Frontal cortex (tissue), 4 donors: ENCODE measurements at places on chromosomes 11 and 22.
A peak's percentile ranks its signal among the peaks of the same experiment; 100 is the strongest.

DNA sequence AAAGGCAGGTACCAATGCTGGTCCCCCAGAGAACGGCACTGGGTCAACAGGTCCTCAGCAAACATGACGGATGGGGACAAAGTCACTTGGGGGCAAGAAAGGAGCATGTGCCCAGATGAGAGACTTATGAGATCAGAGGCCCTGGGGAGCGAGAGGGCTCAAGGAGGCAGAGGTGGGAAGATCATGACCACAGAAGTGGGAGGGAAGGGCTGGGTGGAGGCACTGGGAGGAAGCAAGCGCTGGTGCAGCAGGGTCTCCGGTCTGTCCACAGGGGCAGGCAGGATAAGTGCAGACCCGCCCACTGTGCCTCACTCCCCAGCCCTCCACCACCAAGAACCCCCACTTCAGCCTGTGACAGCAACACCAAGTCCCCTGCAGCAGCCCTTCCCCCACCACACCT, 10.9 kb downstream of the ELFN2 start:
- no peak for DNase-seq

DNA sequence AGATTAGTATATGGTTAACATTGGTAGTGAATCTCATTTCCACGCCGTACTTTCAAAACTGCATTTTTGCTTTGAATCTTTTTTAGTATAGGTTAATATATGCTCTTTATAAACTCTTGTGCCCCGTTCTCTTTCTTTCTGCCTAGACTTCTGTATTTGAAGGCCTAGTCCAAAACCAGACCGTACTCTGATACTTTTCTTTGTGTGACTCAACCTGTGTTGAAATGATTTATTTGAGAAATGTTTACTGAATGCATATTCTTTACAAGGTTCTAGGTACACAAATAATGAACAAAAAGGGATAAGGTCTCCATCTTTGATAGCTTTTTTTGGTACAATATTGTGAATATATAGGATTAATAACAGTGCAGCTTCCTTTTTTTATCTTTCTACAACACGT, 68.3 kb downstream of the HIPK3 start:
- no peak for DNase-seq

DNA sequence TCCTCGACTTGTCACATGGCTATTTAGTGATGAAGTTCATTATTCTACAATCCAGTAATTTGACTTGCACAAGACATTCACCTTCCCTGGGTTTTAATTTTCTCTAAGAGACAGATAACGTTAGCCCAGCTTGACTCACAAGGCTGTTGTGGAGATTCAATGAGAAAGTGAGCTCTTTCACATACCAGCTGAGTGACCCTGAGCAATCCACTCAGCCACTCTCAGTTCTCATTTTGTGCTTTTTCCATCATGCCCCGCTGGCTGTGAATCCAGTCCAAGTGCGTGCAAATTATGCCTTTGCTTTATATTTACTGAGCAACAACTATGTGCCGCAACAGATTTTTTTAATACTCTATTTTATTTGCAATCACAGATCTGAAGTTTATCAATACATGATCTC, 176.5 kb downstream of the LARGE1 start:
- DNase-seq = no peak

GRCh38 chr22:22424210-22424800, 84.2 kb downstream of the ZNF280B start:
- no peak for DNase-seq

DNA sequence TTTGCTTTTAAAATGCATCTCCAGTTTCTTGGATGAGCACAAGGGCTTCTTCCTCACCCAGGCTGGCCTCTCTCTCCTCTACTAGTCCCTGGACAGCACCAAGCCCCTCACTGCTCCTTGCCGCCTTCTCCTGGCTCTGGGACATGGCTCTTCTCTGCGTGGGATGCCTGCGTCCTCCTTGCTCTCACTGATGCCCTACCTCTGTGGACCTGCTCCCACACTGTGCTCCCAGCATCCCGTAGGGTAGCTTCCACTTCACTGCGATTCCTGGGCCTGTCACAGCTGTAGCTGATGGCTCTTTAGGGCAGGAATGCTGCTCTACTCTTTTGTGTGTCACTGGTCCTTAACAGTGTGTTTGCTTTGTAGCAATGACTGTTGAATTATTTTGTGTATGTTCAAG, 136.3 kb downstream of the SNX19 start:
- no peak for DNase-seq

DNA sequence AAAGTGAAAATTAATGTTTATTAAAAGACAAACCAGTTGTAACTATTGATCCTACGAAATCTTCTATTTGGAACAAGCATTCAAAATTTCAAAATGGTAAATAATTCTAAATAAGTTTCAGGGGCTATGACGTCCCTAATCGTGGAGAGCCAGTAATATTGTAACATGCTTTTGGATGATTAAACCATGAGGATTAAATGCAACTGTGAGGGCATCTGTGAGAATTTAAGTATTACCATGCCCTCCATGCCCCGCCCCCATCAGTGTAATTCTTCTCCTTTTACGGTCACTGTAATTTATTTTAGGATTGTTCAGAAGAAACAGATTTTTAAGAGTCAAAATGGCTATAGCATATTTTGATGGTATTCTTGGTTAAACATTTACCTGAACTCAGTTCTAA, 133.2 kb downstream of the APOL5 start:
- DNase-seq = no peak

DNA sequence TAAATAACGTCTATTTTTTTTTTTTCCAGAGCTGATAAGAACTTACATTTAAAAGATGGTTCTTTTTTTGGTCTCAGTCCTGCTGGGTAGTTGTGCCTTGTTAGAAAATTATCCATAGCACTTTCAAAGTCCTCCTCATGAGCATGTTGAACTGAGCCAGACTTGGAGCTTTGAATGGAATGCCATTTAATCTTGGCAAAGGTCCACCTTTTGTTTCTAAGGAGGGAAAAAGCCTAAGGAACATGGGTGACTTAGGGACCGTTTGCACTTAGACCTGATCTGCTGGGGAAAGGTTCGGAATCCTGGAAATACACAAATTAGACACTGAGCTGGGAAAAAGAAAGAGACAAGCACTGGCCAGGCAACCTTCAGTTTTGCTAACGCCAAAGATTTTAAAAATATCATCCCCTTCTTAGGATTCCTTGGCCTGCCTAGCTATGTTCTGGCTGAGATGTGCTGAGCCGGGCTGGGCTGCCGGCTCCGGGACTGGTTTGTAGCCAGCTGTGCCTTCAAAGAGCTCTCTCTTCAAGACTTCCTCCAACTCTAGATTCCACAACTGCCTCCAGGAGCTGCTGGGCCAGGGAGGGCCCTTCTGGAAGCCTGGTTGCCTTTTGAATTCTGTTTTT, 67.4 kb downstream of the ENDOD1 start:
- DNase-seq = no peak

GRCh38 chr11:72831521-72832300, 17.5 kb downstream of the ATG16L2 start:
- peak; percentile 79 for DNase-seq

GRCh38 chr11:31259797-31260196, 109.7 kb downstream of the DCDC1 start:
- DNase-seq = no peak

DNA sequence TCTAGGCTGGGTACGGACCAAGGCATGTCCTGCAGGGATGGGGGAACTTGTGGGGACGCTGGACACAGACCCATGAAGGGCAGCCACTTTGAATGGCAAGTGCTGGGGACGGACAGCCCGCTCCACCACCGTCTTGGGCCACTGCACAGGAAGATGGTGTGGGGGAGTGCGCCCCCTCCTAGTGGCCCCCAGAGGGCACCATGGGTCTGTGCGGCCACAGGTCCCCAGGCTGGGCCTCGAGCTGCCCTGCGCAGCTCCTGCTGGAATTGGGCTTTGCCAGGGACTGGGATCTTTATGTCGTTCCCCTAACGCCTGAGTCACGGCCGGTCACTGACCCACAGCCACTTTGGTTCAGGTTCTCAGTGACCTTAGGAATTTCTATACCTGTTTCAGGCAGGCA, 44.4 kb downstream of the NAT10 start:
- DNase-seq = no peak

GRCh38 chr11:3775736-3776406, 21.5 kb downstream of the NUP98 start:
- DNase-seq = no peak

GRCh38 chr11:119297938-119298337, 19.0 kb downstream of the MCAM start:
- no peak for DNase-seq

GRCh38 chr11:86152006-86152862, 83.3 kb upstream of the PICALM start:
- DNase-seq = no peak

GRCh38 chr11:9525116-9525515, 48.4 kb upstream of the WEE1 start:
- DNase-seq = no peak

DNA sequence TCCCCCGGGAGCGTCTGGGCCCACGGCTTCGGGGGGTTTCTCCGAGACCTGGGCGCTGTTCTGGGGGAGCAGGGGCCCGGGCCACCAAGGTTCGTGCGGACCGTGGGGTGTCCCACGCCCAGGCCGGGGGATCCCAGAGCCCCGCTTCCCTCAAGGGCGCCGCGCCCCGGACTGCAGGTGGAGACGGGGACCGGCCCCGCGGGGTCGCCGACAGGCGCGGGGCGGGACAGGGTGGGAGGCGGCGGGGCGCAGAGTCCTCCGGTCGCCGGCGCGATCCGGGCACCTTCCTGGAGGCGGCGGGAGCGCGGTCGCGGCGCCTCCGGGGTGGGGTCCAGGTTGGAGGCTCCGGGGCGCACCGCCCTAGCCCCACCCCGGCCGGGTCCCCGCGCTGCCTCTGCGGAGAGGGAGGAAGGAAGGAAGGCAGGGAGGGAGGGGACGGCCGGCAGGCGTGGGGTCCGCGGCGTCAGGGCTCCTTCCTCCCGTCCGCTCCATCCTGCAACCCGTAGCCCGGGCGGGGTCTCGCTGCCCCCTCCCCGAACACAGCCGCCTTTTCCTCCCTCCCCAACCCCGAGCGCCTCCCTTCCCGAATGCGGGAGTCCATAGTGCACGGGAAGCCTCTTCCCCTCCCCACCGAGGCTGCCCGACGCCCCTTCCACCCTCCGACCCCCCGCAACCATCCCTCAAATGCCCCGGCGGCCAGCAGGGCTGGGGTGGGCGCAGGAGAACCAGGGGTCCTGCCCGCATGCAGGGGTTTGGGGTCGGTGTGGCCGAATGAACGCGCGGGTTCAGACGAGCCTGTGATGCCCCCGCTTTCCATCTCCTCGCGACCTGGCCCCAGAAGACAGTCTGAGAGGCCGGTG, 4.3 kb upstream of the ZBED4 start:
- DNase-seq = no peak

DNA sequence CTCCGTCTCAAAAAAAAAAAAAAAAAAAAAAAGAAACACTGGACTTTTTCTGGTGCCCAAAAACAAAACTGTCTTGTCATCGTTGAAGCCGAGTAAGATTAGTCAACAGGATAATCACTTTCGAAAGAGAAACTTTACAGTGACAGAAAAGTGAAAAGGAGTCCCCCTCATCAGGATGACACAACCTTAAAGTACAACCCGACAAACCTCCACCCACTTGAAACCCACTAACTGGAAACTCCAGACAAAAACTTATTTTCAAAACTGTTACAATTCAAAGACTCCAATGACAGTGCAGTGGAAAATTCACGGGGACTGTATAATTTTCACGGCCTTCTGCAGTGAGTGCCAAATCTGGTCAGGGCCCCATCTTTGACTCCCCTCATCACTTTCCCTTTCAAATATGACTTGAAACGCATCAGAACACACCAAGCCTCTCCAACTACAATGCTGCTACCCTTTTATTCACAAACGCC, 1.3 kb downstream of the DENND5A start:
- peak; percentile 44 for DNase-seq

DNA sequence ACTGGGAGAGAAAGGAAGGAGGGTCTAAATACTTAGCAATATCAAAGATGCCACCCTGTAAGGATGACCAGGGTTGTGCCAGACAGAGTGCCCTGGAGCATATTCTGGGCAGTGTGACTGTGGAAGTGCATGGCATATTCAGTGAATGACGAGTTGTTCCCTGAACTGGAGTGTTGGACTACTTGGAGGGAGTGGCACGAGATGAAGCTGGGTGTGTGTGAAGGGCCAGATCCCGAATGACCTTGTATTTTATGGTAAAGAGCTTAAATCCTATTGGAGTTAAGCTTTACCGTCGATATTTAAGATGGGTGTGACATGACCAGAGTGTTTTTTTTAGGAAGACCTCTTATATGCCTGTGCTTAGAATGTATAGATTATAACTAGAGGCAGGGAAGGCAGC, 48.8 kb downstream of the STIM1 start:
- no peak for DNase-seq

DNA sequence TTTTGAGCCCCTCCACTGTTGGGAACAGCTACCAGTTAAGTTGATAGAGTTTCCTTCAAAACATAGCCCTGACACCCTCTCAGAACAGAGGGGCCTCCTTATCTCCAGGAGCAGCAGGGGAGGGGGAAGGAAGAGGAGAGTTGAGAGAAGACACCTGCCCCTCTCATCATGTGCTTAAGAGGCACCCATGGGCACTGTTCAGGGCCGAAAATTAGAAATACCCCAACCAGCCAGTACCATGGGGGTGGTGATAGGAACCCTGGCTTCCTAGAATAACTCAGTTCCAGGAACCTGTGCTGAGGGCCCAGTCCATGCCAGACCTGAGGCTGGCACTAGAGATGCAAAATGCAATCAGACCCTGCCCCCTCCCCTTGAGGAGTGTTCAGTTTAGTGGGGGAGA, 9.3 kb upstream of the GDPD5 start:
- no peak for DNase-seq

DNA sequence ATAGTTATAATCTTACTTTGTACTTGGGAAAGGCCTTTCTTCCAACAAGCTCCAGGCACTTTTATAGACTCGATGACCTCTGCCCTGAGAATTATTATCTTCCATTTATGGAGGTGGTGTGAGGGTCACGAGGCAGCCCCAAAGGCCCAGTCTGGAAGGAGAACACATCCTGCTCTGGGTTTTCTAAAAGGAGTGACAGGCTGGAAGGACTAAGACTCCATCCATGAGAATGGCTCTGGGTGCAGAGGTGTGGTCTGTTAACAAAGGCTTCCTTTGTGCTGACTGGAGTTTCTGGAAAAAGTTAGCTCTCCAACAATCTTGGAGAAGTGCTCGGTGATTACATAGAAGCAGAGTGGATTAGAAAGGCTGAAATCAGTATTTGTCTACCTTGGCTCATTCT, 74.7 kb upstream of the SESN3 start:
- no peak for DNase-seq

- DNase-seq = no peak
These were observed 4.9 kb upstream of the ATP6V1E1 start for GRCh38 chr22:17633217-17633997.

DNA sequence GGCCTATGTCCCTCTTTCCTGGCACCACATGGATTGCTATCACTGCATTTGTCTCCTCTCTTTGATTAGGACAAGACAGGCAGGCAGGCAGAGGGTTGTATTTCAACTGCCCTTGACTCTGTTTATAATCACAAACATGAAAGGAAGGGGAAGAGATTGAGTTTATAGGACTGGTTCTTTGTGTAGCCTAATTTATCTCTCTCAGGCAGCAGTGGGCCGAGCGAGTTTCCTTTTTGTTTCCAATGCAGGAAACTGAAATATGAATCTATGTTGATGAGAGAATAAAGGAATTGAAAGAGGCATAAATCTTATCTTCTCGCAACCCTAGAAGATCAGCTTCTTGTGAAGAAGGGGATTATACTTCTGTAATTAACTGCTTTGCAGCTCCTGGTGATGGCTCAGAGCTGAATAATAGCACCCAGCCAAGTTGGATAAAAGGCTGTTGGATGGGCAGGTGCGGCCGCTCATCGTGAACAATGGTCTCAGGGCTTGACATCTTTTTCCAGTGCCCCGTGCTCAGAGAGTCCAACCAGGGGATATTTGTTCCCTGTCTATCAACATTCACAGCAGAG, 80.6 kb upstream of the SYT13 start:
- DNase-seq = no peak

- no peak for DNase-seq
These were observed 122.7 kb upstream of the TRPC6 start for GRCh38 chr11:101706541-101706940.

GRCh38 chr11:13216711-13217075, 60.9 kb upstream of the BMAL1 start:
- DNase-seq = no peak
